ENCODE measurements at places on chromosomes 13 and 19.

DNA sequence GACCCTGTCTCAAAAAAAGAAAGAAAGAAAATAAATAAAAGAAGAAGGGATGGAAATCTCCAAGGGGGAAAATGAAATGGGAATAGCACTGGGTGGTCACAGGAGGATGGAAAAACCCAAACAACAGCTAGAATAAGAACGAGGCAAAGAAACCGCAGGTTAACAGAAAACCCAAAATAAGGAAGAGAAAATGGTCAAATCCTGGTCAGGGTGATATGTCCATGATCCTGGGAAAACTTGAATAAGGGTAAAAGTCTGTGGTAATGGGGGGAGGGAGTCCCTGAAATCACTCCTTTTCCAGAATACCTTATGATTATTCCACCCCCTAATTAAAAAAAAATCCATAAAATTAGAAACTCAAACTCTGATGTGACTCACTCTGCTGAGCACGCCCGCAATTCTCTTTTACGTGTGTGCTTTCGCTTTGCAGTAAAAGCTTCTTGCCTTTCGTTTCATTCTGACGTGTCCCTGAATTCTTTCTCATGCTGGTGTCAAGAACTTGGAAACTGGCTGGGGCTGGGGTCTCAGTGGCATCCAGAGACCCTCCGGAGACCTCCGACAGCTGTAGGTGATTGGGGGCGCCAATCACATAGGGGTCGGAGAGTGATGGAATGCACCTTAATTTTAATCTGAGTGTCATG, 4.3 kb upstream of the NAXD start:
- no peak for DNase-seq

DNA sequence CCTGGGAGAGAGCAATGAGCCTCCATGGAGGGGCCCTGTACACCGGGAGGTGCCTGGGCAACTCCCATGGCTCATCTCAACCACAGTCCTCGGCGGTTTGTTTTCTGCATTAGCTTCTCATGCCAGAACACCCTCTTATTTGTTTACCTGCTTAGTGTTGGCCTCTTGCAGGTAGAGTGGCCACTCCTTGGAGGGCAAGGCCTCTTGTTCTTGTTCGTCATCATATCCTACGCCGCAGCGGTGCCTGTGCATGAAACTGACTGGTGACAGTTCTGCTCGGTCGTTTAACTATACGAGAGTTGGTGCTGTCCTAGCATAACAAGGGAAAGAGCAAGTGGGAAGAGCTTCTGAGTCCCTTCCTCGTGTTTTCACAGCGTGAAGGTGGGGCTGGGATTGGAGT, 40.5 kb upstream of the RNF113B start:
- DNase-seq: no peak

GRCh38 chr13:40311356-40312101, 354.9 kb downstream of the FOXO1 start:
- DNase-seq: no peak

GRCh38 chr19:46206682-46207081, 22.9 kb upstream of the IGFL1 start:
- no peak for DNase-seq

- DNase-seq: no peak
Measured at GRCh38 chr19:18659281-18660050, 22.6 kb downstream of the KLHL26 start.

DNA sequence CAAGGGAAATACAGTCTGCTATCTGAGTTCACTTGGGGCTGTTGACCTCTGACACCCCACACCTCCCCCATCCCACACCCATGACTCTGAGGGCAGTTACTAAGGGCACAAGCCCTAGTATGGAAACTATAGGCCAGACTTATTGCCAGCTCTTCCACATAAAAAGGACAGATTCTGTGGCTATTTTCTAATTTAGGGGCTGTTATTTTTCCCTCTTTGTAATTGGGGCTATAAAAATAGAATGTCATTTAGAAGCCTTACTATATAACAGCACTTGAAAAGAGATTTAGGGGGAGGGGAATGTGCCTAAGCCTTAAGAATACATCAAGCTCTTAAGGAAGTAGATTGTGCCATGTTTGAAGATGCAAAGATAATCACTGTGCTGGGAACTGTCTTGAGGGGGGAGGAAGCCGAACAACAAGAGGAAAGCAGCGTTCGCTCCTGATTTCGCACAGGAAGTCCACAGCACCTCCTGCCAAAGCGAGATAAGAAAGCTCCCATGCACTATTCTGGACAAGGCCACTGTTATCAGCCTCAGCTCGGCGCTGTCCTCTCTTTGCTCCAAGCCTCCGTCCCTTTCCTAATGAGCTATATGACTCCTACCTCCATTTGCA, 86.6 kb downstream of the FLT1 start:
- peak; percentile 15 for DNase-seq

DNA sequence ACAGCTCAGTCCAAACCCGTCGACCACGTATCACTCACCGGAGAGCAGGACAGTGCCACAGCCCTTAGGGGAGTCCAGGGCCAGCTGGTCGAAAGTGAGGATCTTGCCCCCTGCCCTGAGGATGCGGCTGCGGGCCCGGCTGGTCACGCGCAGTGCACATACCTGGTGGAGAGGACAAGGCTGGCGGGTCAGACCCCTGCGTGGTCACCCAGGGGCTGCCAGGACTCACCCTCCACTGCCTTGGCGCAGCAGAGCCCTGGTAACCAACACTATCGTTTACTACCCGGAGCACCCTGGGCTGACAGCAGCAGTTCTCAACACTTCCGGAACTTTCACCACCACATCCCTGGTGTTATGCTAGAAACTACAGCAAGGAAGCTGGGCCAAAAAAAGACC, 1.2 kb upstream of the FAM83E start:
- DNase-seq: no peak

GRCh38 chr13:20616059-20616797, 49.3 kb downstream of the IFT88 start:
- no peak for DNase-seq

GRCh38 chr13:71864986-71865873, 1.8 kb downstream of the DACH1 start:
- no peak for DNase-seq

GRCh38 chr19:40376286-40376862, 13.6 kb downstream of the HIPK4 start:
- DNase-seq: no peak

DNA sequence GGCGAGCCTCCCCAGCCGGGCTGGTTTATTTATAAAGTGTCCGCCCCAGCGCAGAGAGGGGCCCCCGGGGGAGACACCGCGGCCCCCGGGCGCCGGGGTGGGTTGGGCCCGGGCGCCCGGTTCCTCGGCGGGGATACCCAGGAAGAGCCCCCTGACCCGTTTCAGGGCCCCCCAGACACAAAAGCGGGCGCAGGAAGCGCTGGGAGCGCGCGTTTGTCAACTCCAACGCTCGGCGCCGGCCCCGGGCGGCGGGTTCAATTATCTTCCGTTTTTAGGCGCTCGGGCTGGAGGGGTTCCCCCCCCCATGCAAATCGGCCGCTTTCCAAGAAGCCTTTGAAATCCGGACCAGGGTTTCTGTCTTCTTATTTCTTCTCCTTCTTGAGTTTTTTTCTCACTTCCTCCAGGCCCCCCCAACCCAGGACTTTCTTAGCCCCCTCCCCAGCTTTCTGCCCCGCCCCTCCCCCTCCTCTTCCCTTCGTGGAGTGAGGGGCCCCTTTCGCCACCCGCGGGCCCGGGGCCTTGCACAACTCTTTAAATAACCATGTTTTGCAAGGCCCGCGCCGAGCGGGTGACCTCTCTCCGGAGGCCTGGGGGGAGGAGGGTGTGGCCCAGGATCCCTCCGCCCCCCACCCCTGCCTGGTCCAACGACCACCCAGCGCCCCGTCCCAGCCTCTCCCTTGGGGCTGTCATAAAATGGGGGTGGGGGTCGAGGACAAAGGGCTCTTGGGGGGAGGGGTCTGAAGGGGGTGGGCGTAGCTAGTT, 935 bp downstream of the ARID3A start:
- peak; percentile 71 for DNase-seq

DNA sequence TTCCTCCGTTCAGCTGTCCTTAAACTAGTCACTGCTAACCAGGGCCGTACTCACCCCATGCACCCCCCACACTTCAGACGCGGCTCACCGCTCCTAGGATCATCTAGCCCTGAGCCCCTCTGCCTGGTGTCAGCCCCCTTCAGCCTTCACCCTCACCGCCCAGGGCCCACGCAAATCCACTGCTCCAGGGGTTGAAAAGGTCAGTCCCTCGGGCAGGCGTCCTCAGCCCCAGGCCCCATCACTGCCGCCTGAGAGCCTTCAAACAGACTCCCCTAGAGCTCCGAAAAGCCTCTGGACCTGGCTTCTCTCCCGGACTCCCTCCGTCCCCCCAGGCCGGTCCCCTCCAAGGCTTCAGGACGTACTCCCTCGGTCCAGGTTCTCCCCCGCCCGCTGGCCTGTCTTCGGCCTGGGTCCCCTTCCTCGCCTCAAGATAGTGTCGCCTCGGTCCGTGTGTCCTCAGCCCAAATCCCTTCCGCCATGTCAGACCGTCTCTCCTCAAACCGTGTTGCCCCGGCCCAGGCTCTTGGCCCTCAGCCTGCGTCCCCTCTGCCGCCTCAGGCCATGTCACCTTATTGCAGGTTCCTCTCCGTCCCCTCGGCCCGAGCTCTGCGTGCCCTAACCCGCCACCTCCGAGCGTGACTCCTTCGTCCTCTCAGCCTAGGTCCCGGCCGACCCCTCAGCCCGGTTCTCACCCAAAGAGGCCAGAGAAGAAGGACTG, 553 bp downstream of the NAPA start:
- DNase-seq: no peak

- no peak for DNase-seq
Measured at GRCh38 chr13:59546178-59546577, 617.5 kb downstream of the DIAPH3 start.

DNA sequence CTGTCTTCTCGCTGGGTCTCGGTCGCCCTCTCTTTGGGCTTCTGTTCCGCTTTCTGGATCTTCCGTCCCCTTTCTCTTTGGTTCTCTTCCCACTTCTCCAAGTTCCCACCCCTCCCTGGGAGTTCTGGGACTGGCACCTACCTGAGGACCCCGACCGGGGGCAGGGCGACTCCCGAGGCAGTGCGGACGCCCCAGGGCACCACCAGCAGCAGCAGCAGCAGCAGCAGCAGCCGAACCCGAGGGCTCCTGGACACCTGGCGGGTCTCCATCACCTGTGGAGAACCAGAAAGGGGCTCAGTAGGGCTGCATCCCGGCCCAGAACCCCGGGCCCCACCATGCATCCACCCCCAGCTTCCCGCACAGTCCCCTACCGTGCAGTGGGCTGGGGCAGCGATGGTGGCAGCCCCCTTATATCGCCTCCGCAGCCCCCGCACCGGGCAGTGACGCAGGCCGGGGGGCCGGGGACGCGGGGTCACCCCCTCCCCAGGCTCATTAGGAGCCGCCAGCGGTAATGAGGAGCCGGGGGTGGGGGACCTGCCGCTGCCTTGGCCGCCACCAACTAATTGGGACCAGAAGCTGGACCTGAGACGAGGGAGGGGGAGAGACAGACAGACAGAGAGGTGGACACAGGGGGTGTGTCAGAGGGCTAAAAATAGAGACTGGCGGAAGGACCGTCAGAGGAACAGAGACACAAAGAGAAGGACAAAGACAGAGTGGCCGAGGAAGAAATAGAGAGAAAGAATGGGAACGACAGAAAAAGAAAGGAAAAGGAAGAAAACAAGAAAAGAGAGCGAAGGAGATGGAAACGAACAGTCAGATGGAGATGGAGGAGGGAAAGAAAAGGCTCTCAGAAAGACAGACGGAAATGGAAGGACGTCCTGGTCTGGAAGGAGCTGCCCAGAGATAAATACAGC, at the start of gene PTH2:
TSS of gene PTH2 (minus strand) at position 371 of the 914 bp plus-strand sequence. CDS start at position 269, 102 bp downstream.
- no peak for DNase-seq

GRCh38 chr19:42601811-42602443, 7.2 kb upstream of the CEACAM8 start:
- peak; percentile 63 for DNase-seq

GRCh38 chr13:104809483-104809882, 1726.0 kb downstream of the EFNB2 start:
- peak; percentile 68 for DNase-seq

- no peak for DNase-seq
Measured at GRCh38 chr19:3465552-3465951, 14.8 kb downstream of the SMIM24 start.

DNA sequence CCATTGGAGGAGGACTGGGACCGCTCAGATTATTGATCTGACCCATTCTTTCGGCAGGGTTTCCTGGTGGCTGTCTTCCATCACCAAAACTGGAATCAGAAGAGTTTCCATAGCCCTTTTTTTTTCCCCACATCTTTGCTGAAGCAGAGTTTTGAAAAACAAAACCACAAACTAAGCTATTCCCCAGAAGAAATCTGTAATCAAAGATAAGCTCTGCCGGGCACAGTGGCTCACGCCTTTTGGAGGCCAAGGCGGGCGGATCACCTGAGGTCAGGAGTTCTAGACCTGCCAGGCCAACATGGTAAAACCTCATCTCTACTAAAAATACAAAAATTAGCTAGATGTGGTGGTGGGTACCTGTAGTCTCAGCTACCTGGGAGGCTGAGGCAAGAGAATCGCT, 4.2 kb upstream of the ICAM1 start:
- no peak for DNase-seq

DNA sequence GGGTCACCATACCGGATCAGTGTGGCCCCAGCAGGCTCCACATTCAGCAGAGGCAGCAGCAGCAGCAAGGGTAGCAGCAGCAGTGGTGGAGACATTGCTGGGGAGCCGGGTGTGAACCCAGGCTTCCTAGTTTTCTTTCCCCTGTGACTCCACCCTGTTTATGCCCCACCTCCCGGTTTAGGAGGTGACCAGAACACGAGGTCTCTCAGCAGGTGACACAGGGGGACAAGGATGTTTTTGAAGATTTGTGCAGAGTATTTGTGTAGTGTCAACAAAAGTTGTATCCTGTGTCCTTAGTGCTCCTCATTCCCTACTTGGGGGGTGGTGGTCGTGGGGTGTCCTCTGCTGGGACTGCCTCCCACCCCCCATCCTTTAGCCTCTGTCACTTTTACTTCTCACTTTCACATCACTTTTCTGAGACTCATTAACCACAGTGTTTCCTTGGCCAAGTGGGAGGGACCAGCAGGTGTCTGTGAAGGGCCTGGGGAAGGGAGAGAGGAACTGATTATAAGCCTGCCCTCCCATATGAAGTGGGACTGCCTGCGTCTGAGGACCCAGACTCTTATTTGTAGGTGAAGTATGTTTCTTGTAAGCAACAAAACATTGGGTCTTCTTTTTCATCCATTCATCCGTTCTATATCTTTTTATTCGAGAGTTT, 15.6 kb upstream of the KCNC3 start:
- no peak for DNase-seq

GRCh38 chr19:35314031-35314430, 15.0 kb upstream of the CD22 start:
- no peak for DNase-seq

GRCh38 chr13:40562975-40563349, 103.5 kb downstream of the FOXO1 start:
- DNase-seq: no peak

- DNase-seq: no peak
Measured at GRCh38 chr13:82917984-82918383, 964.3 kb downstream of the SLITRK1 start.

- no peak for DNase-seq
Measured at GRCh38 chr13:112506046-112506445, 81.9 kb downstream of the TUBGCP3 start.

- no peak for DNase-seq
Measured at GRCh38 chr19:43934055-43934984, 762 bp downstream of the ZNF45 start.

DNA sequence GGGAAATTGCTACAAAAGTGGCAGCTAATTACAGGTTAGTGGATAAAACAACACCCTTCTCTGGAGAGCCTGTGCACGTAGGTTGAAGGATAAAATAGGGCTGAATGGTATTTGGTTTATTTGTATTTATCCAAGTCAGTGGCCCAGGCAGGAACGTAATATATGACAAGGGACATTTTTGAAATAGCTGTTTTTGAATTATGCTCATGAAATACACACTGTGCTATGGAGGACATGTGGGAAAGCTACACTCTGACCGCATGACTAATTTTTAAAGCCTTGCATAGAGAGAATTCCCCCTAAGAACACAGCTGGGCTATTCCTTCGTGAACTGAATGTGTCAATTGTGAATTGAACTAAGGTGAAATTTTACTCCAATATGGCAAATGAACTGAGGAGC, 292.1 kb upstream of the MAB21L1 start:
- no peak for DNase-seq
